ENCODE measurements at places on chromosomes 3 and 15.

GRCh38 chr15:65096481-65097385 lies 18.3 kb downstream of the UBAP1L start:
- DNase-seq = no peak

DNA sequence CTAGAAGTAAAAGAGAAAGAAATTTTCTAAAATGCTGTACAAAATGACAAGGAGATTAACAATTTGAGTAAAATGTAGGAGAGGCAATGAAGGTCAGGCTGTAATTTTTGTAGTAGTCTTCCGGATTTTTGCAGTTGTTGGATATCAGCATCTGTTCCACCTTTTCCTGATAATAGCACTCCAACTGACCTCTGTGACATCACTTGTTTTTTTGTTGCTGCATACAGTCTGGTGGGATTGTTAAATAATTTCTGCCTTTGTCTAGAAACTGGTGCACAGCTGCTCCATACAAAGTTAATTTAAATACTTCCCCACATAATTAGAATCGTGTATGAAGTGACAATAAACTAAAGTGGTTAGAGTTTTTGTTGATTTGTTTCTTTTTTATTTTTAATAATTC lies 731.4 kb downstream of the PLOD2 start:
- DNase-seq = no peak

- DNase-seq = no peak
These were observed 4.9 kb upstream of the TBC1D5 start for GRCh38 chr3:17747174-17747889.

DNA sequence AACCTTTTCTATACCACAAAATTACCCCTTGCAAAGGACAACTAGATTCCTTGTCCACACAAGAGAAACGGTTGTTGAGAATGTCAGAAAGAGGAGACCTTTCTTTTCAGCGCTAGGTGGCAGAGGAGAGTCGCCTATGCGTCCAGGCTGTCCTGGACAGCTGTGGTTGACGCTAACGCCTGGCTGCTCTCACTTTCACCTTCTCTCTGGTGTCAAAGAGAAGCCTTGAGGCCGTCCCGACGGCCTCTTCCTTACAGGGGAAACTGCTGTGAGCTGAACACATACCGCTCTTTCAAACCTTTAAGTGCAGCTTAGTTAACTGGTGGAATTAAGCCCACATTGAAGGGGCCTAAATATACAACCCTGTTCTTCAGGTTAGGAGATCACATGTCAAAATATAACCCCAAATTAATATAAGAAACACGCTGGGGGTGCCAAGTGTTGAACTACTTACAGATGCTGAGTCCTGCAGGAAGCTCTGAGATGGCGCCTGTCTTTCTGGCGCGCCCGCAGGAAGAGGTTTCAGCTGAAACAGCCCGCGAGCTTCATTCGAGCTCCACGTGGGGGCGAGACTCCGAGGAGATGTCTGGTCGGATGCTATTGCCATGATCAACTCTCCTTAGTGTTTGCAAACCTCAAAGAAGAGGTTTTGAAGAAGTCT lies 26.1 kb upstream of the KBTBD8 start:
- DNase-seq = peak; percentile 79

GRCh38 chr3:52615166-52615565 lies 70.5 kb downstream of the PBRM1 start:
- no peak for DNase-seq

GRCh38 chr15:73366766-73367623 lies 1.8 kb downstream of the HCN4 start:
- no peak for DNase-seq

GRCh38 chr3:32821686-32822296 lies 4.0 kb downstream of the TRIM71 start:
- no peak for DNase-seq

DNA sequence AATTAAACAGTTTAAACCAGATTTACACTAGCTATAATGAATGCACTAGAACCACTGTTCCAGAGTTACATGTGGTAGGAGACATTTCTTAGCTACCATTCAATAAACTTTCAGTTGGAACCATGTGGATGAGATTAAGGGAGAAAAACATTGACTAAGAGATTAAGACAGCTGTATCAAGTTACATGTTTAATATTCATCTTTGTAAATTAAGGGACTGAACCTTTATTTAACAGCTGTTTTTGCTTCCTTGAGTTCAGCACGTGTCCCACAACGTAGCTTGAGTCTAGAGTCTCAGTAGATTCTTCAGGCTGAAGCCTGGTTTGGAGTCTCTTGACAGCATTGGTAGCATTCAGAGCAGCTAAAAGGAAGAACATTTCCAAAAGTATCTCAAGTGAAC lies 27.2 kb upstream of the CFAP44 start:
- no peak for DNase-seq
